ENCODE measurements at places on chromosomes 4 and X.

- no peak for DNase-seq
These were observed 103.4 kb upstream of the GRXCR1 start for GRCh38 chr4:42789041-42789567.

GRCh38 chr4:61507091-61507490 lies 307.0 kb downstream of the ADGRL3 start:
- DNase-seq: no peak

DNA sequence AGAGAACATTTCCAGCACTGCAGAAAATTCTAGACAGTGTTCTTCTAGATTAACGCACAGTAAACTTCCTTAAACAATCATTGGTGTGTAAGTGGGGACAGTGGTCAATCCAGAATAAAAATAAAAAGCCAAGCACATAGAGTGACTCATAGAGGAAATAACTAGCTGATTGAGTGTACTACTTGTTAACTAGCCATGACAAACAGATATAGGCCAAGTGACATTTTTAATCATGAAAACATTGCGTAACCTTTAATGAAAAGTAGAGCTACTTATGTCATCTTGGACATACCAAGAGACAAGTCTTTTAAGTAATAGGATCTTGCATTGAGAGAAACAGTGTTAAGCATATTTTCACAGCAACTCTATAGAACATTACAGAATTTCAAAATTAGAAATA lies 233.9 kb upstream of the MAB21L2 start:
- DNase-seq: no peak

DNA sequence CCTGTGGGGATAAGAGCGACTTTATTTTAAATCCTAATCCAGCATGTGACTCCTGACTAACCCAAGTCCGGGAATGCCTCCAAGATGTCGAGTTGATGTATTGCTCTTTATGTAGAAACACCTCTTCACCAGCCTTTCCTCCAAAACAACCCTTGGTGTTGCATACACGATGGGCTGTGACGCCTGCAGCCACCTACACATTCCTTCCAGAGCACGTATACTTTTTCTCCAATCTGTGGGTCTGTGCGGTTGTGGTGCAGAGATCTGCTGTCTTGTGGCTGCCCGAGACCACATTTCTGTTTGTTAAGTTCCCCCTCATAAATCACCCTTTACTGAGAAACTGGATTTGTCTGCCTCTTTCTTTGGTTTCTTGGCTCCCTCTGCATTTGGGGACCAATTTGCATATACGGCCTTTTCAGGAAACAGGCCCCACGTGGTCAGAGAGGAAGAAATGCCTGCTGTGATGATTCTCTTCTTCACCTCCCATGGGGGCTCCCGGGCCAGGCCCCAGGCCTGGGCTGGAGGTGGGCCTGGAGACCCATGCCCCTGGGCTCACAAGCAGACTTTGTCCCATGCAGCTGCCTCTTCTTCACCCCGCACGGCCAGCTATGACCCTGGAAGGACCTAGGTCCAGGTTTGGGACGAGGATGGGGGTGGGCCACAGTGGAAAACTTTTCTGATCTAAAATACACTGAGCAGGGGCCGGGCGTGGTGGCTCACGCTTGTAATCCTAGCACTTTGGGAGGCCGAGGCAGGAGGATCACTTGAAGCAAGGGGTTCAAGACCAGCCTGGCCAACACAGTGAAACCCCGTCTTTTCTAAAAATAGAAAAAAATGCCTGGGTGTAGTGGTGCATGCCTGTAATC lies 21.4 kb upstream of the AFAP1 start:
- no peak for DNase-seq

- DNase-seq: no peak
These were observed 211.1 kb upstream of the ZIC3 start for GRCh38 chrX:137354851-137355250.

- DNase-seq: no peak
These were observed 350.1 kb downstream of the AR start for GRCh38 chrX:67893931-67894330.

DNA sequence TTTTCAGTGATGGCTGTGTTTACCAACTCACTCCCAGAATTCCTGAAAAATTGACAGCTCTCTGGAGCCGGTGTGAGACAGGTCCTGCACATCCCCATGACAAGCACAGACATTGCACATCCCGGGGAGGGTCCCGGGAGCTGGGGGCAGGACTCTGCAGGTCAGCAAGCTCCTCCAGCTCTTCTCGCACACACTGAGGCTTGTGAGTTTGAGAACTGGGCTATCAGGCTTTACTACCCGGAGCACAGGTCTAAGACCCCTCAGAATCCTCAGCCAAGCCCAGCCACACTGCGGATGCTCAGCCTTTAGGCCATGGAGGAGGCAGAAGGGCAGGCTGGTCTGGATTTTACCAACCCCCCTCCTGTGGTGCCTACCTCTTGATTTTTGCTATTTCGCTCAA lies 5.6 kb upstream of the CLDN24 start:
- DNase-seq: no peak

- no peak for DNase-seq
These were observed 78.3 kb upstream of the DUSP21 start for GRCh38 chrX:44765556-44765955.

DNA sequence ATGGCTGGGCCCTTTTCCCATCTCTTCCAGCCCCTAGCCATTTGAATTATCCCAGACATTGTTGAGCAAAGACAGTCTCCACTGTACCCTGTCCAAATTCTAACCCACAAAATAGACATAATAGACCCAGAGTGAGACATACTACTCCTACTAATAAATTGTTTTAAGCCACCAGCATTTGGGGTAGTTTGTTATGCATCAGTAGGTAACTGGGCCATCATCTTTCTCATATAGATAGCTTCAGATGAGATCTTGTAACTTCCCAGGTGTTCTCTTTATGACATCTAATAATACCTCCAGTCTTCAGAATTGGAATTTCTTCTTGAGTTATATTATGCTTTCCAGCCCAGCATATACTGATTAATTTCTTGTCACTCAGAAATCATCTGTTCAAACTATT lies 117.2 kb upstream of the OTUD4 start:
- no peak for DNase-seq

DNA sequence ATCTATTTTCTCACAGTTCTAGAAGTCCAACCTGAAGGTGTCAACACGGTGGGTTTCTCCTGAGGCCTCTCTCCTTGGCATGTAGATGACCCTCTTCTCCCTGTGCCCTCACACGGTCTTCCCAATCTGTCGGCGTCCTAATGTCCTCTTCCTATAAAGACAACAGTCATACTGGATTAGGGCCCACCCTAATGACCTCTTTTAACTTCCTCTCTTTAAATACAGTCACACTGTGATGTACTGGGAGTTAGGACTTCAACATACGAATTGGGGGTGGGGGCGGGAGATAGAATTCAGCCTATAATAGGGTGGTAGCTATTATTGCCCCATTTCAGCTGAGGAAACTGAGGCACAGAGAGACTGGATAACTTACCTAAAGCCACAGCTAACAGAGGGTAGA lies 70.2 kb downstream of the SMIM20 start:
- no peak for DNase-seq

GRCh38 chrX:65300104-65300809 lies 234.3 kb downstream of the LAS1L start:
- DNase-seq: no peak

GRCh38 chr4:103099691-103100392 lies at the start of gene BDH2:
TSS of gene BDH2 (minus strand) at chr4:103099834. CDS start at chr4:103096254, 3,580 bp downstream.
- no peak for DNase-seq

DNA sequence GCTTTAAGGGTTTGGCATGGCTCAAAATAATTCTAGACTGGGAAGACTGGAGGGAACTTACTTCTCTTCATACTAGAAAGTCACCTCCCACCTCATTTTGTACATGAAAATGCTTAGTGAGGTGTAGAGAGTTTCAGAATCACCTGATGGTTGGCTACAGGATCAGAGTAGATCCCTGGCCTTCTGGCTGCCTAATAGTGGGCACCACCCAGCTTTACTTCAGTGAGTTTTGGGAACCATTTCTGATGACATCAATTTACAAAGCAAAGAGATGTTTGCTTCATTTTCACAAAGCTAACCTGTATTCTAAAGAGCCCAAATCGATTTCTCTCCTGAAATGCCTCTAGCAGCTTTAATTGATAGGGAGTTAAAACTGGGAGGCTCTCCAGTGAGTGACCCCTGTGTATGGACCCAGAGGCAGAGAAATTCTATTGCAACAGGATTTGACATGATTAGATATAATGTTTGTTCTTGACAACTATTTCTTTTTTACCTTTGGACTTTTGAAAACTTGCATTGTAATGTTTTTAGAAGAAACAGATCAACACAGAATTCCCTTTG lies 180.5 kb downstream of the PTTG2 start:
- no peak for DNase-seq

DNA sequence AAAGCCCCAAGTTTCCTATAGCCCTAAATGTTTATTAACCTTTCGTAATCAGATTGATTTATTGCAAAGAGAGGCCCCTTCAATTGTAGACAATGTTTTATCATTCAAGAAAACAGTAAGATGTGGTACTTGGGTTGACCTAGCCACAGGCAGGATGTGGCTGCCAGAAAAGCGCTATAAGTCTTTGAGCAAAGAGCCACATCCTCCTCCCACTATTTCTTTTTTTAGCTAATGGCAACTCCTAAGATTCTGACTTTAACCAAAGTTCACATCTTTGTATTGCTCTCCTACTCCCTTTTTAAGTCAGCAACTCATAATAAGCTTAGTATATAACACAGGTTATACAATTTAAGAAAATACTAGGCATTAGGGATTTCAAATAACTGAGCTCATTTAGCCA lies 70.7 kb upstream of the PPP3CA start:
- no peak for DNase-seq

DNA sequence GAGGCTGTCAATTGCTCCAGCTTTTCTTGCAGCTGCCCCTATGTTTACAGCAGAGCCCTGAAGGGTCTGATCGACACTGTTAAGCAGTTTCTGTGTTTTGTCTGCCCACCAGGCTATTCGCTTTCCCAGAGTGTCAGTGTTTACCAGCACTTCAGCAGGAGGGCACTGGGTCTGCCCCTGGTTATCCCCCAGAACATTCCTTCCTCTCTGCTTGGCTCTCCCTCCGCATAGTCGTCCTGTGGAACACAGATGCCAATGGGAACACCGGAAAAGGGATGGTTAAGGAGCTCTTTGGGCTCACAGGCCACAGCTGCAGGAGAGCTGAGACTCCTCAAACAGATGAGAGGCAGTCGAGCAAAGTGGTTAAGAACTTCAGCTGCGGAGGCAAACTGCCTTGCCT lies 71.3 kb upstream of the FBXW7 start:
- DNase-seq: no peak

DNA sequence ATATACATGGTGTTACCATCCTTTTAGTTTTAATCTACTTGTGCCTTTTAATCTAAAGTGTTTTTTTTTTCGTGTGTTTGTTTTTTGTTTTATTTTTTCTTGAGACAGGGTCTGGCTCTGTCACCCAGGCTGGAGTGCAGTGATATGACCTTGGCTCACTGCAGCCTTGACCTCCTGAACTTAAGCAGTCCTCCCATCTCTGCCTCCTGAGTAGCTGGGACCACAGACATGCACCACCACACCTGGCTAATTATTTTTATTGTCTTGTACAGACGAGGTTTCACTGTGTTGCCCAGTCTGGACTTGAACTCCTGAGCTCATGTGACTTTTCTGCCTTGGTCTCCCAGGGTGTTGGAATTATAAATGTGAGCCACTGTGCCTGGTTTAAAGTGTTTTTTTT lies 33.1 kb downstream of the BMP2K start:
- DNase-seq: no peak

GRCh38 chr4:76781698-76782595 lies 116.0 kb downstream of the SOWAHB start:
- DNase-seq: no peak

GRCh38 chr4:101205916-101206315 lies 141.4 kb downstream of the PPP3CA start:
- DNase-seq: no peak

DNA sequence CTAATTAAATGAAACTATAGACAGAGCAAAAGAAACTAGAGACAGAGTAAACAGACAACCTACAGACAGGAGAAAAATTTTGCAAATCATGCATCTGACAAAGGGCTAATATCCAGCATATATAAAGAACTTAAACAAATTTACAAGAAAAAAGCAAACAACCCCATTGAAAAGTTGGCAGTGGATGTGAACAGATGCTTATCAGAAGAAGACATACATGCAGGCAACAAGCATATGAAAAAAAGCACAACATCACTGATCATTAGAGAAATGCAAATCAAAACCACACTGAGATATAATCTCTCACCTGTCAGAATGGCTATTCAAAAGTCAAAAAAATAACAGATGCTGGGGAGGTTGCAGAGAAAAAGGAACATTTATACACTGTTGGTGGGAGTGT lies 14.8 kb downstream of the ZNF280C start:
- no peak for DNase-seq

DNA sequence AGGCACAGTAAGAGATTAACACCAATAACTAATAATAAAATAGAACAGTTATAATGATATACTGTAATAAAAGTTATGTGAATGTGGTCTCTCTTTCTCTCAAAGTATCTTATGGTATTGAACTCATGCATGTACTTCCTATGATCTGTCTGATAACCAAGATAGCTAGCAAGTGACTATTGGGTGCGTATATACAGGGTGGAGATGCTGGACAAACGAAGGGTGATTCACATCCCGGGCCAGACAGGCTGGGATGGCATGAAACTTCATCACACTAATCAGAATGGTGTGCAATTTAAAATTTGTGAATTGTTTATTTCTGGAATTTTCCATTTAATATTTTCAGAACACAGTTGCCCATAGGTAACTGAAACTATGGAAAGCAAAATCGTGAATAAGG lies 96.8 kb downstream of the PHEX start:
- DNase-seq: no peak

- DNase-seq: no peak
These were observed 93.5 kb upstream of the TRIM2 start for GRCh38 chr4:153110739-153111138.

DNA sequence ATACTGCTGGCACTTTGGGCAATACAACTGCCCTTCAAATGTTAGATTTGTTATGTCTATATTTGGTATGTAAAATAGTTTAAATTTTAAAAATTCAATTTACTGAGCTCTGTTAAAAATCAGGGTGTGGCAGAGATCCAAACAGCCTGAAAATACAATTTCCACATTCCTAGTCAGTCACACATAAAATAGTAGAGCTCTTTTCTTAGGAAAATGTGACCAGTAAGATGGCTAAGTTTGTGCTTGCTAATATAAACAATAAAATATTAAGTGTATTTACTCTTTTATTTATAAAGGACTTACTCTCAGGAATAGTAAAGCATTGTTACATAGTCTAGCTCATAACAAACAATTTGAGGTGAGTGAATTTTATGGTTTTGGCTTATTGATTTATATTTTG lies 200.2 kb downstream of the DKK2 start:
- no peak for DNase-seq

GRCh38 chr4:58368221-58368620 lies 1258.0 kb upstream of the IGFBP7 start:
- DNase-seq: no peak
